NCI-H1436 treated with DMSO at 0.1 percent for 48 hours (cell line): ENCODE measurements at places on chromosomes 5 and 9.

DNA sequence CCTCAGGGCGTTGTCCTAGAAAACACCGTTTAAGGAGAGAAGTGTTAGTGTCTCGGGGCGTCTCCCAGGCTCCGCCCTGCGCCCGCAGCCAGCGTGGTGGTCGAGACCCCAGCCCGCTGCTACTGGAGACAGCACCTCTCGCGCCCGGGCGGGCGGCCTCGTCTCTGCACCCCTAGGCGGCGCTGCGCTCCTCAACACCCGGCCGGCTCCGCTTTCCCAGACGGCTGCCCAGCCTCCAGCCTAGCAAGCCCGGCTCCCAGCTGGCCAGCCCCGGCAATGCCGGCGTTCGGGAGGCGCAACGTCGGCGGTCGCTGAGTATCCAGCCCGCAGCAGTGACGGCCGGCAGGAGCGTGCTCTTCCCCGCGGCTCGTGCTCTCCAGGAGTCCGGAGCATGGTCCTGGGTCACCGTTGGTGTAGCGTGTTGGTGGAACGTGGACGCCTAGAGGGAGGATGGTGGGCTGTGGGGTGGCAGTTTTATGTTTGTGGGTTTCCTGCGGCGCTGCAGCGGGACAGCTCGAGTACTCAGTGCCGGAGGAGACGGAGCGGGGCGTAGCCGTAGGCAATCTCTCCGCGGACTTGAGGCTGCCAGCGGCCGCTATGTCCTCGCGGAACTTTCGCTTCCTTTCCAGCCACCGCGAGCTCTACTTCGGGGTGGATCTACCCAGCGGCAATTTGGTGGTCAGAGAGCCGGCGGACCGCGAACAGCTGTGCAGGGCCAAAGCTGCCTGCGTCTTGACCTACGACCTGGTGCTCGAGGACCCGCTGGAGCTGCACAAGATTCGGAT is 536 bp downstream of the PCDHAC1 start:
- DNase-seq = no peak

- DNase-seq = no peak
Observed at GRCh38 chr5:173397516-173397915, 69.3 kb upstream of the STC2 start.

GRCh38 chr5:21159510-21160059 is 1171.6 kb upstream of the CDH18 start:
- DNase-seq = no peak

DNA sequence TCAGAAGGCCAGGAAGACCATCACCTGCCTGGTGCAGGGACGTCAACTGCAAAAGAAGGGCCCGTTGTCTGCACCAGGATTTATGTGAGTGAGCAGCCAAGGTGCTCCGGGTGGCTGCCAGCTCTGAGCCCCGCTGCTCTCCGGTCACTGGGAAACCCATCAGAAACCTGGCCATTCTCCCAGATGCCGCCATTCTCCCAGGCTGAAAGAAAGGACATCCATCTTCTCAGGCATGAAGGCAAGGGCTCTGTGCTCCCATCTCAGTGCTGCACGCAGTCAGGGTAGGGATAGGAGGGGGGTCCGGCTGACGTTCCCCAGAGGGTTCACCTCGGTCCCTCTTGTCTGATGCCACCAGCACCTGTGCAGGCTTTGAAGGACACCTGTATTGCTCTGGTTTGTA is 158.4 kb downstream of the ERCC6L2 start:
- DNase-seq = no peak

DNA sequence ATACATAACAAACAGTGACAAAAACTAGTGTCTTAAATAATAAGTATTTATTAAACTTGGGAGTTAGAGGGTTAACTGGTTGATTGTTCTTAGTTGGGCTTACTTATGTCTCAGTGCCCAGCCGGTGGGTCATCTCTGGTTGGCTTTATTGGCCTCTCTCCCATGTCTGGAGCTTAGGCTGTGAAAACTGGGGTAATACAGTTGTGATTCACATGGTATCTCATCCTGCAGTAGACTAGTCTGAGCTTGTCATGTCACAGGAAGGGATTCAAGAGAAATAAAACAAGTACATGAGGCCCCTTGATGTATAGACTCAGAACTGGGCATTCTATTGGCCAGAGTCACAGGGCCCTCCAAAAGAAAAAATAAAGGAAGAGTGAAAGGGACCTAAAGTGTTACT is 466.4 kb upstream of the SMC2 start:
- DNase-seq = no peak
